Activated CD8-positive, alpha-beta T cell treated with anti-CD3 and anti-CD28 coated beads, Interleukin-2, amount 10 ng/mL, durations not matched to agents 7 days and 5 days (primary cell): ENCODE measurements at places on chromosomes 7 and 10.
A peak's percentile ranks its signal among the peaks of the same experiment; 100 is the strongest.

GRCh38 chr10:124748166-124748565 is 4.0 kb upstream of the FAM53B start:
- DNase-seq = no peak

DNA sequence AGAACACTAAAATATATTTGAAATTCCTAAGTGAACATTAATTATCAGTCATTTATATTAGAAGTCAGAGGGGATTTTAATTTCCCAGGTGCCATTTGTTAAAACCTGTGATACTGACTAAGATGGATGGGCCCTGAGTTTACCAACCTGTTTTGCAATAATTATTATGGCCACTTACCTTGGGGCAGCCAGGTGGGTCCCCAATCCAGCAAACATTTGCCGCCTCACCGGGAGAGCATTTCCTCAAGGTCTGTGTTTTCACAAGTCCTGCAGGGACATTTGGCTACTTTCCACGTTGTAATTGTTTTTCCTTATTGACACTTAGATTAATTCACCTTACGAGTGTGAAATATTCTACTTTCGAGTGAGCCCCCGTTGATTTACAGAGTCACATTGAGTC is 251.2 kb upstream of the PPP2R2D start:
- DNase-seq = no peak

GRCh38 chr7:159119026-159119741 is 25.5 kb downstream of the VIPR2 start:
- no peak for DNase-seq

DNA sequence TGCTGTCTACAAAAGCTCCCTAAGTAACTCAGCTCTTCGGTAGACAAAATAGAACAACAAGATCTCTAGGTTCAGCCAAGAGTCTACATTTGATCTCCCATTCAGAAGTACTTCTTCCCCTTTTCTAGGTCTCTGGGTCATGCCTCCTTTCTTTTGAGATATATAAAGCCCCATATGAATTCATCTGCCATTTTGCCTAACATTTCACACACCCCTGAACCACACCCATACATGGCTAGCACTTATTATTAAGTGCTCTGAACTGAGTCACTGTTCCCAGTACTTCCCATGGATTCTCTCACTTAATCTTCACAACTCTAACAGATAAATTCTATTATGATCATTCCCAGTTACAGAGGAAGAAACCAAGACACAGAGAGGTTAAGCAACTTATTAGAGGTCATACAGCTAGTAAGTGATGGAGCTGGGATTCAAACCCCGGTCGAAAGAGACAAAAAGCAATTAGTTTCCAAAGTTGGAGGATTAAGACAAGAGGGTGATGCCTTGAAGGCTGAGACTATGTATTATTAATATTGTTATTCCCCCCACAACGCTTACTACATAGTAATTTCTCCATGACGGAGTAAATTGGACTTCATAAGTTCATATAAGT is 17.3 kb downstream of the MYOF start:
- no peak for DNase-seq

DNA sequence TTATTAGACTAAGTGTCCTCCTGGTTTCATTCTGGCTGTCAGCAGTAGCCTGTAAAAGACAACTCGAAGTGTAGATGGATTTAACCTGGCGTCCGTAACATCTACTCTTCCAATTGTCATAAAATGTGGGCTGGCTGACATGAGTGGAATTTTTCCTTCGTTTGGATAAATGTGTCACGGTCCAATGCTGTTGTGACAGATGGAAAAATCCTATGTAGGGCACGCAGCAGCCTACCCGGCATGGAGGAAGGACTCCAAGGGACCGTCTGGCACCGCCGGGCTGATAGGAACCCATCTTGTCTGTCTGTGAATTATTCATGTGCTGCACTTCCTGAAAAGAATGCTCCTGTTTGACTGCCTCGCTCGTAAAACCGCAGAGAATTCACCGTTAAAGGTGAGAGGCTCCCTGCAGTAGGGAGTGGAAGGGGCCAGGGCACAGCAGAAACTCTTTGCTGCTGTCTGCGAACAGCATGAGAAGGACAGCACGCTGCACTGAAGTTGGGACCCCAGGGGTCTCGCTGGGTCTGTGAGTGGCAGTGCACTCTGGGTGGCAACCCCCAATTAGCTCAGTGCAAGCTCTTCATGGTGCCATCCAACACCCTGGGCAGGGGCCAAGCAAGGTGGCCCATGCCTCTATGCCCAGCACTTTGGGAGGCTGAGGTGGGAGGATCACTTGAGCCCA is 1.6 kb upstream of the ORAI2 start:
- DNase-seq = peak; percentile 64

DNA sequence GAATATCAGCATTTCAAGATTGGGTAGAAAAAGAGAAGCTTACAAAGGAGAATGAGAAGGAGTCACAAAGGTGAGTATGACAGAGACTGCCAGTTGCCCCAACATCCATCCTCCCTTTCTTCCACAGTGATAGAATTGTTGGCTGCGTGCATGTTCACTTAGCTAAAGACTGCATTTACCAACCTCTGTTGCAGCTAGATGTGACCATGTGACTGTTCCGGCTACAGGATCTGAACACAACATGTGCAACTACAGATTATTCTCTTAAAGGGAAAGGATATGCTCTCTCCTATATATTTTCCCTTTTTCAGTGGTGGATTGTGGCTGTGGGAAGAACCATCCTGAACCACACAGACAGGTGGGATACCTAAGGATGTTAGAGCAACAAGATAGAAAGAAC is 60.5 kb upstream of the ZNRF2 start:
- no peak for DNase-seq

GRCh38 chr7:113331155-113331898 is 213.0 kb upstream of the SMIM30 start:
- DNase-seq = no peak

DNA sequence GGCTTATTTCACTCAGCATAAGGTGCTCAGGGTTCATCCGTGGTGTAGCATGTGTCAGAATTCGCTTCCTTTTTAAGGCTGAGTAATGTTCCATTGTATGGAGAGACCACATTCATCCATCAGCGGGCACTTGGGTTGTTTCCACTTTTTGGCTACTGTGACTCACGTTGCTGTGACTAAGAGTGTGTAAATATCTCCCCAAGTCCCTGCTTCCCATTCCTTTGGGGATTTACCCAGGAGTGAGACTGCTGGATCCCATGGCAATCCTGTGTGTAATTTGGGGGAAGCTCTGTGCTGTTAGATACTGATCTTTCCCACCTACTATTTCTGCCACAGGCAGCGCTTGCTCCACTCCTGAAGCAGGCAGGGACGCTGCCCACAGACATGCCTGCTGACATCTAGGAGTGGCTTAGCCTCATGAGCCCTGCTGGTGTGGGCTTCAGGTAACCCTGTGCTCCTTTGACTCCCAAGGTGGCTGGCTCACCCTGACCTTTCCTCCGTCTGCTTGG is 346.0 kb downstream of the FRMD4A start:
- no peak for DNase-seq

DNA sequence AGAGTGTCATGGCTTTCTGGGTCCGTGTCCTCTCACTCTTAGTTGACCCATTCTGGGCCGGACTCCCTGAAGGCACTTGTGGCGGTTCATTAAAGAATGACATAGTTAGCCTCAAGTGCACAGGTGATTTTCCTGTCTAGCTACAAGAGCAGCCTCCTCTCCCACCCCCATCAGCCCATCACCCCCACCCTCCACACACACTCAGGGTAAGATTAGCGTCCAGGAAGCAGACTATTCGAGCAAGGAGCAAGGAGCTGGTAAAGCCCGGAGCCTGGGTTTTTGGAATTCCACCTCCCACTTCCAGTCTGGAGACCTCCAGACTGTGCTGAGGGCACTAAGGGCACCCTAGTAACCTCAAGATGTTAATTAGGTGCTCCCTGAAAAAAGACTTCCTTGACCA is 39.5 kb downstream of the TACR2 start:
- DNase-seq = no peak

DNA sequence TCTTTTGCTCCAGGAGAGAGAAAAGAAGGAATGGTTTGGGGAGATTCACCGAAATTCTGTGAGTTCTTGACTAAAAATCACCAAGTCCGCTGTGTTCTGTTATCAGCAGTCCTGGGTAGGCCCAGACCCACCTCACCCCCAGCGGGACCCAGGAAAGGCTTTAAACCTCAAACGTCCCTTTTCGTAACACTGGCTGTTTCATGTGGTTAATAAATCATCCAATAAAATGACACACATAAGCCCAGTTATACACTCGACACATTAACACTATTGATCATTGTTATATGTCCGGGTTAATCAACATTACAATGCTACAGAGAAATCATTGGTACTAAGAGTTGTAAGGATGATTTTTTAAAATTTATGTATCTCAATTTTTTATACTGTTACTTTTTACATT is 25.2 kb downstream of the DIP2C start:
- no peak for DNase-seq

- DNase-seq = peak; percentile 83
These were observed 138.1 kb upstream of the CHST15 start for GRCh38 chr10:124231168-124232155.

GRCh38 chr7:115086146-115086841 is 164.4 kb downstream of the MDFIC start:
- DNase-seq = no peak

GRCh38 chr10:91797874-91798648 is at the start of gene TNKS2:
TSS of gene TNKS2 (plus strand) at chr10:91798426. CDS start at chr10:91798691, 265 bp downstream.
- peak; percentile 93 for DNase-seq

- DNase-seq = no peak
These were observed 256.0 kb upstream of the AUTS2 start for GRCh38 chr7:69342154-69342884.

DNA sequence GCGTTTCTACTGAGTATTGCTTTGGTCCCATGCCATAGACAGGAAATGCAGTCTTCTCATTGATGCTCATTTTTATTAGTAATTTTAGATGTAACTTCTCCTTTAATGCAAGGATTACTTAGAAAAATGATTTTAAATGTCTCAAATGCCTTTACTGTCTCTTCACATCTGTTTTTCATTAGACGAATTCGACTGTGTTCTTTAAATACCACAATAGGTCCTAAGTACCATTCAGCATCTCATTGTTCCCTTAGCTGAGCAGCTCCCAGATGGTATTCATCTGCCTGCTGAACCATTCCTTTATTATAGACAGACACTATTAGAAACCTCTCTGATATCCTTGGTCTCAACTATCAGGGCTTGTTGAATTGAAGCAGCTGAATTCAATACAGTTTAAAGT is 113.6 kb downstream of the LSMEM1 start:
- DNase-seq = no peak

DNA sequence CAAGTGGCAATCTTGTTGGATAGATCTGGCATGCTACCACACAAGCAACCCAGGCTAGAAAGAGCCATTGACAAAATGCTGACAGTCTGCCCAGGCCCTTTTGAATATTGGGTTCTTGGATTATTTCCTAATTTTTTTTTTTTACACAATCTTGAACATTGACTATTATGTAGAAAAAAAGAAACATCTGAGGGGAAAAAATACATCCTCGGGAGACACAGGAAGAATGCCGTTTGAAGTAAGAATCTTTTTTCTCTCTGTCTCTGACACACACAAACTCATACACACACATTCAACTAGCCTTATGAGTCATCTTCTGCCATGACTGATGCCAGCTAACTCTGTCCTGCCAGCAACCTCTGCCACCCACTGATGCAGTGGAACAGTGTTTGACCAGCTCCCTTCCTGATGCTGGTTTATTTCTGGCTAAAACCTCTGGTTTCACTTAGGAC is 47.2 kb downstream of the SORBS1 start:
- no peak for DNase-seq

DNA sequence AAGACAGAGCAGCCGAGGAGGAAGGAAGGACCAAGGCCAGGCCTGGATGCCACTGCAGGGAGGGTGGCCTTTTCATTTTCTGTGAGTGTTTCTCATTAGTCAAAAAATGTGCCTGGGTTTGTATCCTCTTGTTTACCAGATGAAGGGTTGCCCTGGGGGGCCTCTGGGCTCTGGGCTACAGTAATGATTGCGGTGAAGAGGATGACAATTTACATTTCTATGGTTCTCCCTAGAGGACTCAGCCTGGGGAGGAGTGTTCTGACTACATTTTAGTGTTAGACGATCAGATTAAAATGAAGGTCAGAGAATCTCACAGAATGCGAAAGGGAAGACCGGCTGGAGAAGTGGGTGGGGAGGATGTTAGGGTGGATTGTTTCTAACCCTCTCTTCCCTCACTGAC is 108.0 kb upstream of the KMT2C start:
- DNase-seq = no peak

- no peak for DNase-seq
These were observed 63.7 kb downstream of the SP8 start for GRCh38 chr7:20722941-20723340.

DNA sequence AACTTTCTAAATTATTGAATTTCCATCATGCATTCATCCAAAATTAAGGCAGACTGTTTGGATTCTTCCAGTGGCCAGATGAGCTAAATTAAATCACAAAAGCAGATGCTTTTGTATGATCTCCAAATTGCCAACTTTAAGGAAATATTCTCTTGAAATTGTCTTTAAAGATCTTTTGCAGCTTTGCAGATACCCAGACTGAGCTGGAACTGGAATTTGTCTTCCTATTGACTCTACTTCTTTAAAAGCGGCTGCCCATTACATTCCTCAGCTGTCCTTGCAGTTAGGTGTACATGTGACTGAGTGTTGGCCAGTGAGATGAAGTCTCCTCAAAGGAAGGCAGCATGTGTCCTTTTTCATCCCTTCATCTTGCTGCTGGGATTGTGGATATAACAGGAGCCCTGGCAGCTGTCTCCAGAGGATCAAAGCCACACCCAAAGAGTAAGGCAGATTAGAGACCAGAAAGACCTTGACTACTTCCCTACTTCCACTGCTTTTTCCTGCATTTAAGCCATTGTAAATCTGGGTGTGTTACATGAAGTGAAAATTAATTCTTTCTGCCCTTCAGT is 8.2 kb upstream of the CFAP69 start:
- DNase-seq = no peak

- DNase-seq = peak; percentile 88
These were observed 137.2 kb downstream of the ARID5B start for GRCh38 chr10:62038609-62039190.

GRCh38 chr7:45686441-45687184 is 112.4 kb downstream of the ADCY1 start:
- DNase-seq = peak; percentile 8

DNA sequence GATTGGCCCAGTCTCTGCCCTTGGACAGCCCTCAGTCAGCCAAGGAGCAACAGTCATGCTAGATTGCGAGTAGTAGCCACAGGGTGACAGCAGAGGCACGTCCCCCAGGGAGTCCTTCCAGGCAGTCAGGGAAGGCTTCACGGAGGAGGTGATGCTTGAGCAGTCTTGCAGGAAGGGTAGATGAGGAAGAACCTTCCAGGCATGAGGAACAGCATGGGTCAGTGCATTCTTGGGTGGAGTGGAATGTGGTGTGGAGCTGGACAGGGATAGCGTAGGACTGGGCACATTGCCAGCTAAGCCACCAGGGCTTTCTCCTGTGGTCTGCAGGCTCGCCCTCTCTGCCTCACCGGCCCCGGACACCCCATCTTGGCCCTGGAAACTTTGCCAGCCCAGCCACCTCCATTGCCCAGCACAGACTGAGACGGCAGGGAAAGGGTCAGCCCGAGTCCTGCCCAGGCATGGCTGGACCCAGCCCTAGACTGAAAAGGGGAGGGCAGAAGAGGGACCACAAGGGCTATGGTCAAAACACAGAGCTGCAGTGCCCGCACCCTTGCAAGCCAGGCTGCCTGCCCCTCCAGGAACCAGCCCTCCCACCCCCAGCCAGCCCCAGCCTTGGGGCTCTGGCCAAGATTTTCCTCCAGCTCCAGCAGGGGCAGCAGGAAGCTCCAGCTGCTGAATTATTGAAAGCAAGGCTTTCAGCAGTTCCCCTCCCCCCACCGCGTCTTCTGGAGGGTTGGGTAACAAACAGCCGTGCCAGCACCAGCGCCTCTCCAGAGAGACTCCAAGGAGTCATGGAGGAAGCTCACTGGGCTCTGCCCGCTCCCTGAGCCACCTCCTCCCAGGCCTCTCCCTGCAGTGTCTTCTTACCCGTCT is 18.7 kb downstream of the SRRM3 start:
- no peak for DNase-seq
